ENCODE measurements at places on chromosomes 6 and 20.

DNA sequence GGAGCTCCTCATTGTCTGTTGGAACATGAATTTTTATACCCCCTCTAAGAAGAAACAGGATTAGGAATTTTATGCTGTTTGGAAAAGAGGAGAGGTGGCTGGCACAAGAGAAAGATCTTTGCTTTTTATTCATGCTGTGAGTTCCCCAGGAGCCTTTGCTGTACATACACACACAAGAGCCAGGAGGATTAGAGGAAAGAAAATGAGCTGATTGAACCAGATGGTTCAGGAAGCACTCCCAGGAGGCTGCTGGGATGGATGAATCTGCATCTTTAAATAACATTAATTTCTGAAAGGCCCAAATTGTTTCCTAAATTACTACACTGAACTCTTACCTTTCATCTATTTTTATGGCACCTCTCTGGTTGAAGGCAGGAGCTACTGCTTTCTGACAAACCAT lies 20.1 kb upstream of the TCP11 start:
- DNase-seq = no peak

DNA sequence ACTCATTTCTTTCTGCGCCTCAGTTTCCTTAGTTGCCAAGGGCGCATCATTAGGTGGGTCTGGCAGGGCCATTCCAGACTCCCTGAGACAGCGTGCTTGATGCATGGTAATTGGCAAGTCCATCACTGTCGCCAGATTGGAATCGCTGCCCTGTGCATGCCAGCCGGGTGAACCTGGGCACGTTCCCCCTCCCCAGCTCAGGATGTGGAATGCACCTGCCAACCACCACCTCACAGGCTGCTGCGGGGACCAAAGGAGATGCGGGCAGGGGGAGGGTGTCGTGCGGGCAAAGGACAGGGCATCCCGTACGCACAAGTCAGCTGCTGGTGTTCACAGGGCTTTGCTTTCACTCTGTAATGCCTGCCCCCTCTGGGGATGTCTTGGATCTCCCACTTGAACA lies 36.4 kb upstream of the PMEPA1 start:
- DNase-seq = no peak

DNA sequence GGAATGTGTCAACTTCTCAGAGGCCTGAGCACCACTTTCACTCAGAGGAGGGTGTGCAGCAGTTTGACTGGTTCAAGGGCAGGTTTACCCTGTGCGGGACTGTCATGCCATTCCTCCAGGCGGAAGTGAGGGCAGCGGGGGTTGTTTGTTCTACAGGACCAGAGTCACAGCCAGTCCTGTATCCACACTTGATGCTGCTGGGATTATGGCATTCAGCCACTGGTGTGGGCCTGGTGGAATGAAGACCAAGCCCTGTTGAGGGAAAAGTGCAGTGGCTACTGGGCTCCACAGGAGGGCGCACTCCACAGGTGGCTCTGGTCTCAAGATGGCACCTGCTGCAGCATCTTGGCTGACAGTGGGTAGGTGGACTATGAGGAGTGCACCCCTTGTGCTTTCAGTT lies 14.8 kb downstream of the SEMG2 start:
- DNase-seq = no peak

GRCh38 chr6:36627801-36628246 lies 33.7 kb downstream of the SRSF3 start:
- DNase-seq = peak; percentile 91

DNA sequence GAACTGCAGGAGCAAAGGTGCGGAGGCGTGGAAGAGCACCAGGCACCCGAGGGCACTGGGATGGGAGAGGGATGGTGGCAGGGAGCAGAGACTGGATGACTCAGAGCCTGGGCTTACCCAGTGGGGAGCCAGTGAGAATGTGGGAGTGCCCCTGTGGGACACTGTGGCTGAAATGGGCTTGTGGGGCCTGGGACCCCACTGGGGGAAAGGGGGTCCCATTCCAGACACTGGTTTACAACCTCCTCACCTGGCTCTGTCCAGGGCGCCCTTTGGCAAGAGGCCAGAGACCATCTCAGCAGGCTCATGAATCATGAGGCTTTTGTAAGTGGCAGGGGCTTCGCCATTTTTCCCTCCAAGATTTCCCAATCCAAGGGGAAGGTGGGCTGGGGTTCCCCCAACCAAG lies 124.0 kb upstream of the MAFB start:
- DNase-seq = no peak

- DNase-seq = no peak
Observed at GRCh38 chr6:20217324-20217855, 5.1 kb upstream of the MBOAT1 start.

DNA sequence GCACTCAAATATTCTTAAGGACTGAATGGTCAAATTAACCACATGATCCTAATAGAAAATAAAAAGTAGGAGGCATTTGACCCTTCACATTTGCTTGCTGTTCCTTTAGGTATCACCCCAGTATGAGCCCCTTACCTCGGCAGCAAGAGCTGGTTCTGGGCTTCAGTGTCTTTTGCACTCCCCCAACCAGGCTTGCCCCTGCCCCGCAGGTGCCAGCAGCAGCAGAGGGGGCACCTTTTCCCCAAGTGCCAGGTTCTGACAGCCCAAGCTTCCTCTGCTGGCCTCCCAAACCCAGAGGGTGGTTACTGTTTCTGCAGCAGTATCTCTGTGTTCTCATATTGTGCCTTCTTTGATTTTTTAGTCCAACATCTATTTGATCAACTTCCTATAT lies 23.2 kb downstream of the UBE2V1 start:
- DNase-seq = no peak

- DNase-seq = no peak
Observed at GRCh38 chr20:63022501-63022900, 15.7 kb upstream of the BHLHE23 start.

- DNase-seq = no peak
Observed at GRCh38 chr6:98116455-98116854, 717.9 kb upstream of the POU3F2 start.

- DNase-seq = no peak
Observed at GRCh38 chr6:124854338-124854922, 107.8 kb upstream of the RNF217 start.

DNA sequence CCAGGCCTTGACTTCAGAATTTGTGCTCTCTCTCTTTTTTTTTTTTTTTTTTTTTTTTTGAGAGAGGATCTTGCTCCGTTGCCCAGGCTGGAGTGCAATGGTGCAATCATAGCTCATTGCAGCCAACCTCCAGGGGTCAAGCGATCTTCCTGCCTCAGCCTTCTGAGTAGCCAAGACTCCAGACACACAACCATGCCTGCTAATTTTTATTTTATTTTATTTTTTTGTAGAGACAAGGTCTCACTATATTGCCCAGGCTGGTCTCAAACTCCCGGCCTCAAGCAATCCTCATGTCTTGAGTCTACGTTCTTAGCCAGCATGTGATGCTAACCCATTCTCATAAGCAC lies 19.4 kb downstream of the TGM2 start:
- no peak for DNase-seq

- no peak for DNase-seq
Observed at GRCh38 chr6:109894181-109894580, 83.9 kb upstream of the GPR6 start.

Measured in amniotic epithelial cell (primary cell).